ENCODE measurements at places on chromosomes 2 and 18.

DNA sequence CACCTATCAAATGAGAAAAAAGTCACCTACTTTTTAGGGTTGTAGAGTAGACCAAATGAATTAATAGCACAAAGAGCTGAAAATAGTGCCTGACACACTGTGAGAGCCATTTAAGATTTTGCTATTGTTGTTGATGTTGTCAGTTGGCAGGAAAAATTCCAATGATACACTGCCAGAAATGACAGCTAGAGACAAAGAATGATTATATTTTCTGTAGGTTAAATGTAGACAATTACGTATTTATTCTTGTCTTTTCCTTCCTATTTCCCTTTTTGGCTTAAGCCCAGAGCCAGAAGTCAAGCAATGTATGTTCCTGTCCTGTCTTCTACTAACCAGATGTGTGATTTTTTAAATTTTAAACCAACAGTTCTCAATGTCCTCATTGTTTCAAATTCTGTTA is 17.2 kb downstream of the NRXN1 start:
- H3K36me3 ChIP-seq = no peaks in the 10 kb centered on the region
- no peak overlapping the region for H3K4me3 ChIP-seq
- no peak overlapping the region for H3K27ac ChIP-seq
- no peaks in the 10 kb centered on the region for H3K27me3 ChIP-seq

GRCh38 chr18:46046126-46046525 is 25.9 kb downstream of the PSTPIP2 start:
- no peak overlapping the region for H3K4me3 ChIP-seq
- no peak for DNase-seq
- H3K4me1 ChIP-seq = peaks cover 21% of the 10 kb centered on the region
- H3K27ac ChIP-seq = no peak overlapping the region

- no peak for DNase-seq
- no peak overlapping the region for H3K4me3 ChIP-seq
- H3K27me3 ChIP-seq = no peaks in the 10 kb centered on the region
- no peak overlapping the region for H3K27ac ChIP-seq
Observed at GRCh38 chr18:28267878-28268625, 91.1 kb upstream of the CDH2 start.

DNA sequence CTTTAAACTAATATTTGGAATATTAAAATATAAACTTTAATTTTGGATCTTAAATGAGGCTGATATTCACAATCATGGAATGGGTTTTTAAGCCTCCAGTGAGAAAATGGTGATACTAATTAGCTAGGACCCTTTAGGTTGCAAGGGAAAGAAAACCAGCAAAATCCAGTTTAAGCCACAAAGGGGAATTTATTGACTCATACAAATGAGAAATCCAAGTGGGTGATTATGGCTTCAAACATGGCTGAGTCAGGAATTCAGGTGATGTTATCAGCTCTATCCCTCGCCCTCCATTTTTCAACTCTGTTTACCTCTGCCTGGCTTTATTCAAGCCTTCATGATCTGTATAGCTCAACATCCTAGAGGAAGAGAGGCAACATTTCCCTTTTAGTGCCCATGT is 75.3 kb upstream of the DLX2 start:
- H3K36me3 ChIP-seq = no peaks in the 10 kb centered on the region
- H3K4me1 ChIP-seq = no peaks in the 10 kb centered on the region
- H3K27me3 ChIP-seq = no peaks in the 10 kb centered on the region
- H3K27ac ChIP-seq = no peak overlapping the region
- H3K4me3 ChIP-seq = no peak overlapping the region

- H3K36me3 ChIP-seq = no peaks in the 10 kb centered on the region
- DNase-seq = no peak
- no peaks in the 10 kb centered on the region for H3K4me1 ChIP-seq
- no peak overlapping the region for H3K27ac ChIP-seq
- no peaks in the 10 kb centered on the region for H3K27me3 ChIP-seq
- no peak overlapping the region for H3K4me3 ChIP-seq
Observed at GRCh38 chr18:54957296-54957832, 1.9 kb downstream of the CCDC68 start.

DNA sequence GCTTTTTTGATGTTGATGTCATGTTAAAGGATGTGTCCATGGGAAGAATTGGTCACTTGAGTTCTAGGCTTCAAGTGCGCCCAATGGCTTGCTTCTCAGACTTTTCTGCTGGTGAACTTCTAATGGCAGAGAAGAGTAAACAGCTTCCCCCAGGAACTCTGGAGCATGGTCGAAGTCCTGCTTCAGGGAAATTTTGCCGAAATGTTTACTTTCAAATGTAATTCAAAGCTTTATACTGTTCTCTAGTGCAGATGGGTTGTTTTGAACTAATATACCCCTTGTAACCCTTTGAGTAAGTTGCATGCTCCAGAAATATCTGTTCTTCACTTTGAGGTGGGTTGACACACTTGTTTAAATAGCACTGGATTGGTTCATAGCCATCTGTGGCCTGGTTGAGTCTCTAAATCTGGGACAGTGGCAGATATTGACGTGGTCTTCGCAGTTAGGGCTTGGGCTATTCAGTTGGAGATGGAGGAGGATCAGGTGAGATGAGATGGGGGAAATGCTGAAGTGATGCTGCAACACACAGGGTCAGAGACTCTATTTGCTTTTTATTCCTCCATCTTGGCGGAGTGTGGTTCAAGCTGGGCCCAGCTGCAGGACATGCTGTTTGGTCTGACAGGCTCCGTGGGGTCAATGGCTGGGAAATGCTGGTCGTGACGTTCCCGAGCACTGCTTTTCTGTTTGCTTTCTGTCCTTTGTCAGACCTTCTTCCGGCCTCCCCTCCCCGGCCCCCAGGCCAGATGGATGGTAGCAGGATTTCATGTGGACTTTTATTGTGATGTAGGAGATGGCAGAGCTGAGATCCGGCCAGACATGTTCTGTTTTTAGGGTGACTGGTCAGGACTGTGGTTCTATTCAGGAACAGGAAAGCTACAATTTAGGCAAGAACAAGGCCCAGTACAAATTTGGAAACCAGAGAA is 35.9 kb downstream of the MYO1B start:
- DNase-seq = no peak
- H3K4me3 ChIP-seq = no peak overlapping the region
- H3K4me1 ChIP-seq = no peaks in the 10 kb centered on the region
- H3K27me3 ChIP-seq = no peaks in the 10 kb centered on the region

DNA sequence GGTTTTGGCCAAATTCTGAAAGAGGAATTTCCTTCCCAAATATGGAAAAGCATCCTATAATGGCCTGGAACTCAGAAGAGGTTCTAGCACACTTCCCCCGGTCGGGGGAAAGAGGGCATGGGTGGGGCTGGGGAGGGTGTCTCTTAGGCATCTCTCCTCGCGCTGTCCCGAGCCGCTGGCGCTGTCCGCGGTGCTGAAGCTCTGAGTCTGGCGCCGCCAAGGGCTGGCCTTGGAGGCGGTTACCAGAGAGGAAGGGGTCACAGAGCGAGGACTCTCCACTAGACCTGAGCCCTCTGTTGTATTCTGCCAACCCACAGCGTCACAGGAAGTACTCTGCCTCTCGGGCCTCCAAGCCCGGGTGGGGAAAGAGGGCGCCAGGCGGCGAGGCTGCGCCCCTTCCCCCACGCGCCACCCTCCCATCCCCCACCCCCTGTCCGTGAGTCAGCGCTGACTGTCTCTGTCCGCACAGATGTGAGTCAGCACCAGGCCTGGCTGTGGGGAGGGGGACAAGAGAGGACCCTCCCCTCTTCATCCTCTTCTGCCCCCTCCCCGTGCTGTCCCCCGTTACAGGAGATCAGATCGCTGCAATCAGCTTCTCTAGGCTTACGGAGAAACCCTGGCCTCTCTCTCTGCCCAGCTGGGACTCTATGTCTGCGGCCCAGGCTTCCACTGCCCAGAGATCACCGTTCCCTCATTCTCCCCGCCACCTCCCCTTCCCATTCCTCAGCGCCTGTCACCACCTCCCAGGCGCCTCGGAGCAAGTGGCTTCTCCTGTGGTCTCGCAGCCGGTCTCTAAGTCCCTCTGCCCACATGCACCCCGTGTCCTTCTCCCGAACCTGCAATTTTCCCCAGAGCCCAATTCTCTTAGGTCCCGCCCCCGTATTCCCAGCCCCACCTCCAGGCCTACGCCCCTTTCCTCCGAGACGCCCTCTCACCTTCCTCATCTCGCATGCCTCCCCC is 779 bp downstream of the PTPRN start:
- H3K27ac ChIP-seq = no peak overlapping the region
- no peaks in the 10 kb centered on the region for H3K36me3 ChIP-seq
- H3K27me3 ChIP-seq = peaks cover 7% of the 10 kb centered on the region
- H3K4me3 ChIP-seq = no peak overlapping the region

GRCh38 chr2:144694456-144694855 is 174.5 kb upstream of the ZEB2 start:
- H3K36me3 ChIP-seq = no peaks in the 10 kb centered on the region
- H3K27ac ChIP-seq = no peak overlapping the region
- no peaks in the 10 kb centered on the region for H3K27me3 ChIP-seq
- DNase-seq = no peak

- H3K36me3 ChIP-seq = no peaks in the 10 kb centered on the region
- H3K4me1 ChIP-seq = no peaks in the 10 kb centered on the region
- H3K27ac ChIP-seq = no peak overlapping the region
- H3K4me3 ChIP-seq = no peak overlapping the region
- H3K27me3 ChIP-seq = no peaks in the 10 kb centered on the region
Observed at GRCh38 chr2:132891498-132891897, 221.5 kb upstream of the LYPD1 start.

DNA sequence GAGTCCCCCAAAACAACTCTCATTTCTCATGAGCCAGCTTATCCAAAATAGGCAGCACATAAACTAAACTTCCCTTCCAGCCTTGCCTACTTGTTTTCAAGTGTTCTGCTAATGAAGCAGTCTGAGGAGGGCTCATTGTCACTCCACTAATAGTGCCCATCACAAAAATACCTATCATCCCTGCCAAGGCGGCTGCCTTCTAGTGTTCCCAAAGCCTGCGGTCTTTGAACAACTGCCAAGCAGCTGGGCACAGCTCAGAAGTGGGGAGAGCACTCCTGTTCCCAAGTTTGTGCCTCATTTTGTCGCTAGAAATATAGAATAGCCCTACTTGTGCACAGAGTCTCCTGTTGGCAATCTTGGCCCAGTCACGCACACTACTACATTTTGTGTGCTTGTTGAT is 50.3 kb downstream of the DTNA start:
- H3K4me3 ChIP-seq = no peak overlapping the region
- no peaks in the 10 kb centered on the region for H3K4me1 ChIP-seq
- peaks cover 7% of the 10 kb centered on the region for H3K27me3 ChIP-seq
- no peak overlapping the region for H3K27ac ChIP-seq
- no peak for DNase-seq
- H3K36me3 ChIP-seq = no peaks in the 10 kb centered on the region

GRCh38 chr2:160060297-160060696 is 2.1 kb downstream of the PLA2R1 start:
- H3K4me3 ChIP-seq = no peak overlapping the region
- no peaks in the 10 kb centered on the region for H3K36me3 ChIP-seq
- H3K4me1 ChIP-seq = no peaks in the 10 kb centered on the region

GRCh38 chr2:38092196-38092902 is 16.4 kb upstream of the CYP1B1 start:
- H3K36me3 ChIP-seq = no peaks in the 10 kb centered on the region
- no peaks in the 10 kb centered on the region for H3K4me1 ChIP-seq
- H3K27me3 ChIP-seq = peaks cover 9% of the 10 kb centered on the region
- no peak overlapping the region for H3K27ac ChIP-seq
- DNase-seq = no peak
- no peak overlapping the region for H3K4me3 ChIP-seq

GRCh38 chr18:28715206-28715605 is 538.3 kb upstream of the CDH2 start:
- H3K27ac ChIP-seq = no peak overlapping the region
- no peaks in the 10 kb centered on the region for H3K36me3 ChIP-seq
- H3K27me3 ChIP-seq = no peaks in the 10 kb centered on the region
- peaks cover 23% of the 10 kb centered on the region for H3K4me1 ChIP-seq
- DNase-seq = no peak
- no peak overlapping the region for H3K4me3 ChIP-seq

- H3K27ac ChIP-seq = no peak overlapping the region
- no peak for DNase-seq
- H3K4me1 ChIP-seq = peaks cover 24% of the 10 kb centered on the region
- H3K36me3 ChIP-seq = peaks cover 73% of the 10 kb centered on the region
- no peak overlapping the region for H3K4me3 ChIP-seq
- no peaks in the 10 kb centered on the region for H3K27me3 ChIP-seq
Observed at GRCh38 chr2:108835040-108835439, 48.5 kb downstream of the CCDC138 start.

DNA sequence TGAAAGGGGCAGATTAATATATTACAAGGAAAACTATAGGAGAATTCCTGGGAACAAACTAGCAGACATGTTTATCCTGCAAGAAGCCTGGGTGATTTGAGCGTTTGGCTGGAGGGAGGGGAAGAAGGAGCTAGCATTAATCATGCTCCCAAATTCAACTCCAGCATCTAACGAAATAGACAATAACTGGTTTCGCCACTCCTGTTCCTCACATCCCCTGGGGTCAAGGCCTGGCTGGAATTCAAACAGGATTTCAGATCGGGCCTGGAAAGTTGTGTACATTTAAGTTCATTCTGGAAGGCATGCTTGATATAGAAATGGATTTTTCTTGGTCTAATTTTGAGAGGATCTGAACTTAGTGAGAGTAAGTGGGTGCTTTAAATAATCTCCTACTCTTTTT is 126.1 kb upstream of the CTAGE1 start:
- no peaks in the 10 kb centered on the region for H3K36me3 ChIP-seq
- H3K4me3 ChIP-seq = no peak overlapping the region
- no peaks in the 10 kb centered on the region for H3K4me1 ChIP-seq
- DNase-seq = no peak
- no peaks in the 10 kb centered on the region for H3K27me3 ChIP-seq

DNA sequence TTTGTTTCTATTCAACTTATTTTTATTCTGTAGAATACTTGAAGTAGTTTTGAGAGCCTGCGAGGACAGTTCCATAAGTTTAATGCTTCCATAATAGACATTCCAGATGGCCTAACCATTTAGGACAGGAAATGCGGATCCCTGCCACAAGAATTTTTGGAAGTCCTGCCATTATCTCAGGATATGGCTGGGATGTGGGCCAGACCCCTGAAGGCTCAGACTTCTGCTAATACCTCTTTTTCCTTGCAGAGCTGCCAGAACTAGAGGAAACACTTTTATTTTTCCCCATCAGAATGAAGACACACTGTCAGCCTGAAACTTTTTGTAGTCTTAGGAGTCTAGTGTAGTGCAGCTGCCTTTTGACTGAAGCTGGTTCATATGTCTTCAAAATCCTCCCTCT is 806.5 kb downstream of the TDRD15 start:
- no peak for DNase-seq
- H3K27me3 ChIP-seq = no peaks in the 10 kb centered on the region
- no peaks in the 10 kb centered on the region for H3K36me3 ChIP-seq
- no peak overlapping the region for H3K27ac ChIP-seq
- H3K4me3 ChIP-seq = no peak overlapping the region
- no peaks in the 10 kb centered on the region for H3K4me1 ChIP-seq

Measured in DND-41 (cell line).